Dermis blood vessel endothelial cell (primary cell): ENCODE measurements at places on chromosomes 12 and 14. TPM values are rescaled to one million over a fixed set of nuclear protein-coding genes. Genes with fewer than 3 reads are reported as not detected.

DNA sequence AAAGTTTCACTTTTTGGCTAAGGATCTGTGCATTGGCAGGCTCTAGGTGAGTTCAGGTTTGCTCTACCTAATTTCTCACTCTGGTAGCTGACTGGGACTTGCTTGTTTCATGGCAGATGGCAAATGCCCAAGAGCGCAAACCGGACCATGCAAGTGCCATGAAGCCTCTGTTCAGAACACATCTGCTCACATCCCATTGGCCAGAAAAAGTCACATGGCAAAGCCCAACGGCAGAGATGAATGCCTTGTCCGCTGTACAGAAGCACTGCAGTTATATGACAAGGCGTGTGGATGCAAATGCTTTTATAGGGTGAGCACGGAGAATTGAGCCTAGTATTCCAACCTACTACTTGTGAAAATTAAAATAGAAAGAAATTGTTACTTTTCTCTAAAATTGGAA, 202.2 kb upstream of the HMGA2 start:
- no peak for DNase-seq

- DNase-seq: no peak
Observed at GRCh38 chr12:64800640-64801039, 23.8 kb upstream of the TBC1D30 start.

- DNase-seq: no peak
Observed at GRCh38 chr12:58819985-58820384, 100.3 kb downstream of the LRIG3 start.

- DNase-seq: no peak
Observed at GRCh38 chr12:124970647-124971402, 18.1 kb downstream of the DHX37 start.

DNA sequence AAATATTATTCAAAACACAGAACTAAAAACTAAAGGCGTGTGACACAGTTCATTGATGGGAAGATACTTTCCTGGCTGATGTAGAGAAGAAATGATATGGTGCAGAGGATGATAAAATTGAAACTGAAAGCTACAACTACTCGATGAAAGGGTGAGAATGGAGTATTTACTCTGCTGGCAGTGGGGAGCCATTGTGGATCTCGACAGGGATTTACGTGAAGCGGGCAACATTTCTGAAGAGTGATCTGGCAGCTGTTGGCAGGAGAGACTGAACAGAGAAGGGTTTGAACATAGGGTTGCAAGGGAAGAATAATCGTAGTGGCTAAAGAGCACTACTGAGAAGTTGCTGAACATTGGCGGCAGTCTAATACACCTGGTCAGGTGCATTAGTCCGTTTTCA, 464.9 kb downstream of the PDZRN4 start:
- DNase-seq: no peak

DNA sequence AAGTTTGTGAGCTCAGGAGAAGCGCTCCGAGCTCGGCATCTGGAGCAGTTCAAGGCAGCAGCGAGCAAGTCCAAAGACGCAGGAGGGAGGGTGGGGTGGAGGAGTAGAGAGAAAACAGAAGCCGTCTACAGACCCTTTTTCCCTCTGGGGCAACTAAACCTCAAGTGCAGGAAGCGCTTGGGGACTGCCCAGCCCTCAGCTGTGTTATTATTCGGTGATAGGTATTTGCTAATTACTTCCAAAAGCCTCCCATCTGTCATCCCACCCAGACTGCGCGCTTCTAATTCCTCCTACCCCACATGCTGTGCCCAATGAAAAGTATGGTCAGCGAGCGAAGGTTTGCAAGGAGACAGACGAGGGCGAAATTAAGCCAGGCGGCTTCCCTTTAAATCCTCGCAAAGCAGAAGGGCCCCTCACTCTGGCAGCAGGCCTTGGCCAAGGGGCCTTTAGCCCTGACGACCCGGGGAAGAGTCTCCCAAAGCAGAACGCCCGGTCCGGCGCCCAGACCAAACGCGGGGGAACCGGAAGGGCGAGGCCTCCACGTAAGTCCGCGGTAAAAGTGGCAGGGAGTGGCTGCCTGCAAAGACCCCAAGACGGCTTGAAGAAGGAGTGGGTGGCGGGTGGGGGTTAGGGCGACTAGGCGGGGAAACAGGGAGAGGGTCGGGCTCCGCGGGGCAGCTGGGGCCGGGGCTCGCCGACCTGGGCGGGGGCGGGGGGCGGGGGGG, 507 bp upstream of the CD9 start:
- DNase-seq: no peak

VDR gene
- under 0.01 and 0.47 TPM in 2 replicates for total RNA-seq

DNA sequence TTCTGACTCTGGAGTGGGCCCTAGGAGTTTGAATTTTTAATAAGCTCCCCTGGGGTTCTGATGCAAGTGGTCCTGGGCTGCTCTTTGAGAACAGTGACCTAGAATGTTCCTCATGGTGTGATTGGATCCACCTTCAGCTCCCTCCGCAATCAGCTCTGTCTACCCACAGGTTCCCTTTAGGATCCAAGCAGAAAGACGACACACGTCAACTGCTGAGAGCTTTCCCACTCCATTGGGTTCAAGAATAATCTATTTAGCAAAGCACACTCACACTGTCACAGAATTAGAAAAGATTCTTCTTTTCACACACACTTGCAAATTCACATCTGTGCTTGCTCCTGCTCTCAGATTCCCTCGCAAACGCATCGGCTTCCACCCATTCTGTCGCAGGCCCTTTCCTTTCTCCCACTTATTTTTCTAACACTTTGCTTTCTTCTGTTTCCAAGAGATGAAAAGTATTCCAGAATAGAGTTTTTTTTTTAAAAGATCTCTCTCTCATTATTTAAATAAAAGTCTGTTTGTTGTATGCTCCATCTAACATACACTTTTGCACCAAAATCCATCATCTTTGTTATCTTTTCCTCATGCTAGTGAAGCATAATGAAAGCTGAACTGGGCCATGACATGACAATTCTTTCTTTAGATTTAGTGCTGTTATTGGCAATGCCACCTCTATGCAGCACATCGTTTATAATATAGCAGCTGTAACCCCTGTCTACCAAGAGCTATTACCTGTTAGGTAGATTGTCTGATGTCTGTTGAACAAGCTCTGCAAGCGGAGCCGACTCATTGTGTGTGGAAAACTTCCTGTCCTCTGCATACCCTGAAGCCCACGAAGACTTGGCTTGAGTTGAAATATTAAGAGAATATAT, 73.1 kb downstream of the CACNA1C start:
- DNase-seq: no peak

- peak; percentile 49 for DNase-seq
Observed at GRCh38 chr14:61720294-61720661, 25.0 kb downstream of the HIF1A start.

SMCO2 gene
- total RNA-seq: 0.23 and 0.34 TPM in 2 replicates

CHFR gene
- 50.0 and 50.5 TPM in 2 replicates for total RNA-seq

TAS2R7 gene
- not detected in 2 replicates for total RNA-seq

- DNase-seq: no peak
Observed at GRCh38 chr14:74826574-74826973, 49.4 kb downstream of the PROX2 start.

- DNase-seq: no peak
Observed at GRCh38 chr12:76898442-76898841, 19.6 kb upstream of the CSRP2 start.

DNA sequence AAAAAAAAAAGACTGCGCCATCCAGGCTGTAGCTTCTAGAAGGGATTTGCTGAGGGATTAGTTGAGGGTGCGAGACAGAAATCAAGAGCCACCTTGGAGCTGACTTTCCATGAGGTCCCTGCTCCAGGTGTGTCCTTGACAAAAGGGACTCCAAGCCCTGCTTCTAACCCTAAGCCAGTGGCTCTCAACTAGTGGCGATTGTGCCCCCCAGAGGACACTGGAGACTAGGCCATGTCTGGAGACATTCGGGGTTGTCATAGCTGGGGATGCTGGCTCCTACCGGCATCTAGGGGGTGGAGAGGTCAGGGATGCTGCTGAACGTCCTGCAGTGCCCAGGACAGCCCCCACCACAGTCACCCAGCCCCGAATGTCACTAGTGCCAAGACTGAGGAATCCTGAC, 40.6 kb downstream of the SPRING1 start:
- DNase-seq: peak; percentile 64

C12orf75 gene
- 15.1 and 23.3 TPM in 2 replicates for total RNA-seq

DNA sequence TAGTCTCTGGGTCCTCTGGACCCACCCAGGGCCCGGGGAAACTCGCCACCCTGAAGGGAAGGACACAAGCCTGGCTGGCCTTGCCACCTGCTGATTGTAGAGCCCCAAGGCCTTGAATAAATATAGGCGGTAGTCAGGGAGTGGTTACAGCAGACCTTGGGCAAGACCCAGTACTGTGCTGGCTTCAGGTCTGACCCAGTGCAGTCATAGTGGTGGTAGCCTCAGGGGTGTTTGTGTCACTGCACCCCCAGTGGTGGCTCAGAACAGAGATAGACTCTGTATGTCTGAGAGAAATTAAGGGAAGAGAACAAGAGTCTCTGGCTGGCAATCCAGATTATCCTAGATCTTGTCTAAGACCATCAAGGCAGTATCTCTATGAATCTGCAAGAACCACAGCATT, 63.5 kb downstream of the MAPKAPK5 start:
- DNase-seq: no peak

DNA sequence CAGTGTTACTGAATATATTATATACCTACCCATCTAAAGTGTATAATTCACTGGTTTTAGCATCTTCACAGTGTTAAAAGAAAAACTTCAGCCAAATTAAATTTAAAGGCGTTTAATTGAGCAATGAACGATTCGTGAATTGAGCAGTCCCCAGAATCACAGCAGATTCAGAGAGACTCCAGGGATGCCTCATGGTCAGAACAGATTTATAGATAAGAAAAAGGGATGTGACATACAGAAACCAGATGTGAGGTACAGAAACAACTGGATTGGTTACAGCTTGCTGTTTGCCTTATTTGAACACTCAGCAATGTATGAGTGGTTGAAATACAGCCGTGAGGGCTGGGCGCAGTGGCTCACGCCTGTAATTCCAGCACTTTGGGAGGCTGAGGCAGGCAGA, 84.6 kb downstream of the WNK1 start:
- no peak for DNase-seq

GRCh38 chr12:93137656-93138612, 208.8 kb upstream of the EEA1 start:
- peak; percentile 39 for DNase-seq

GRCh38 chr14:23933742-23934128, 19.8 kb upstream of the DHRS4 start:
- DNase-seq: no peak

- DNase-seq: no peak
Observed at GRCh38 chr12:115500872-115501271, 776.6 kb downstream of the MED13L start.

ACTR6 gene
- 12.8 and 26.0 TPM in 2 replicates for total RNA-seq

GRCh38 chr12:1692895-1693610, 2.2 kb downstream of the ADIPOR2 start:
- DNase-seq: no peak

SYNE3 gene
- total RNA-seq: 15.5 and 33.6 TPM in 2 replicates

DNAH10 gene
- under 0.01 TPM in 1 of 2 replicates, not detected in the other for total RNA-seq

- DNase-seq: peak; percentile 6
Observed at GRCh38 chr14:25394356-25394755, 344.4 kb upstream of the STXBP6 start.

- DNase-seq: no peak
Observed at GRCh38 chr14:101076451-101077198, 173.1 kb upstream of the RTL1 start.

DNA sequence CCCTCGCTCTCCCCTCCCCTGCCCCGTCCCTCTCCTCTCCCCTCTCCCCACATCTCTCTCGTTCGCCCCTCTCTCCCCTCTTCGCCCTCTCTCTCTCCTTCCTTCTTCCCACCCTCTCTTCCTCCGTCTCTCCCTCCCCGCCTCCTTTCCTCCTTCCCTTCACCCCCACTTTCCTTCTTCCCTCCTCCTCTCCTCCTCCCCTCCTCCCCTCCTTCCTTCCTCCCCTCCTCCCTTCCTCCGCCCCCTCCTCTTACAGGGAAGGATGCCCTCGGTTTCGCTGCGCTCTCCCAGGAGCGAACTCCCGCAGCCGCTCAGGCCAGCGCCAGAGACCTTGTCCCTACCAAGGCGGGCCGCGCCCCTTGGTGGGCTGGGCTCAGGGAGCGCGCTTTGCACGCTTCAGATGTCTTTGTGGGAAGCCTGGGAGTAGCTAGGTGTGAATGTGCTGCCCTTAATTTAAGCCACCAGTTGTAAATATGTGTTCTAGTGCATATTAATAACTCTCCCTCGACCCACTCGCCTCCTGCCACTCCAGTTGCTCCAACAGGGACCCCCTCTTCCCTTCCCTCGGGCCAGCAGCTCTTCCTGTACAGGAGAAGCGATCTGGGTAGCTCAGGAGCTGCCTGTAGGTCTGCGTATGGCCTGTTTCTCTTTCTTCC, 13.3 kb upstream of the MAP3K9 start:
- DNase-seq: no peak

AKAP5 gene
- 0.47 and 0.68 TPM in 2 replicates for total RNA-seq

CHST11 gene
- 7.6 and 10.0 TPM in 2 replicates for total RNA-seq

MNAT1 gene
- 52.6 and 59.6 TPM in 2 replicates for total RNA-seq

SPTLC2 gene
- 104 and 143 TPM in 2 replicates for total RNA-seq

FZD10 gene
- 1.0 and 1.7 TPM in 2 replicates for total RNA-seq

- peak; percentile 45 for DNase-seq
Observed at GRCh38 chr12:39309516-39309915, 133.4 kb downstream of the KIF21A start.

KRT79 gene
- total RNA-seq: not detected in 2 replicates

GRCh38 chr12:30417697-30418231, 277.9 kb downstream of the IPO8 start:
- DNase-seq: no peak

TEX52 gene
- total RNA-seq: not detected in 2 replicates

- DNase-seq: no peak
Observed at GRCh38 chr14:26200687-26201086, 397.1 kb downstream of the NOVA1 start.

GALNT16 gene
- 0.17 and 0.19 TPM in 2 replicates for total RNA-seq

TMEM253 gene
- 0.19 TPM in 1 of 2 replicates, not detected in the other for total RNA-seq

TESPA1 gene
- total RNA-seq: not detected in 2 replicates

NAV3 gene
- total RNA-seq: 5.4 and 6.0 TPM in 2 replicates

SYT1 gene
- 9.4 and 9.7 TPM in 2 replicates for total RNA-seq

GRCh38 chr12:67909091-67909531, 80.1 kb upstream of the IFNG-AS1 start:
- DNase-seq: no peak

PRIMA1 gene
- total RNA-seq: not detected in 2 replicates

GRCh38 chr12:108690542-108691174, 40.7 kb downstream of the CORO1C start:
- DNase-seq: no peak

FAM90A1 gene
- total RNA-seq: 0.05 TPM in 1 of 2 replicates, not detected in the other

DNA sequence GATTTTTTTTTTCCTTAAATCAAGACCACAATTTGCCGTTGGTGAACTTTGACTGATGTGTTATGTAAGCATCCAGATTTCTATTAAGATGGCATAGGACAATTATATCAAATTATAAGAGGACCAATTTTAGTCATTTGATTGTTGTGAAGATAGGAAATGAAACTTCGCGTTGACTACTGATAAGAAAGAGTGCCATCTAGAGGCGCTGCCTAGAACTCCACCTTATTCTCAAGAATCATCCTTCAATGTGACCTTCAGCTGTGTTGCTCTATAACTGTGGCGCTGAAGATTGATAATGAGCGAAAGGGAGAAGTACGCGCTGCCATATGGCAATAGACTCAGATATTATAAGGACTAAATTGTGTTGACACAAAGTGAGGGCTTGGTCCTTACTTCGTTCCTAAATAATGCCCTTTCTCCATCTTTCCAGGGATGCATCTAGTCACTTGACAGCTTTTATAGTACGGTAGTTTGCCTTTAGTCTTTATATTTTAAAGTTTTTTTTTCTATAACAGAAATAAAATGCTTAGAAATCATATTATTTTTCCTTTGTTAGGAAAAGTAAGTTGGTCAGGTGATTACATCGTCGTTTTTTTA, 350.8 kb upstream of the STXBP6 start:
- DNase-seq: peak; percentile 61

- no peak for DNase-seq
Observed at GRCh38 chr14:32142754-32143437, 58.9 kb upstream of the RNU6-7 start.

A2M gene
- 14.0 and 180 TPM in 2 replicates for total RNA-seq

KRT3 gene
- not detected in 2 replicates for total RNA-seq
